Activated T-cell treated with anti-CD3 and anti-CD28 coated beads for 24 hours (primary cell): ENCODE measurements at places on chromosomes 1 and 21.

- no peak for DNase-seq
Measured at GRCh38 chr1:211381481-211382181, 55.0 kb downstream of the TRAF5 start.

GRCh38 chr1:33898881-33899280 is 35.0 kb downstream of the HMGB4 start:
- no peak for DNase-seq

- peak; percentile 68 for DNase-seq
Measured at GRCh38 chr1:37434292-37435225, 39.8 kb upstream of the ZC3H12A start.

- no peak for DNase-seq
Measured at GRCh38 chr1:190205713-190206112, 272.0 kb downstream of the BRINP3 start.

GRCh38 chr1:223771814-223772770 is 59.8 kb downstream of the CAPN2 start:
- no peak for DNase-seq

DNA sequence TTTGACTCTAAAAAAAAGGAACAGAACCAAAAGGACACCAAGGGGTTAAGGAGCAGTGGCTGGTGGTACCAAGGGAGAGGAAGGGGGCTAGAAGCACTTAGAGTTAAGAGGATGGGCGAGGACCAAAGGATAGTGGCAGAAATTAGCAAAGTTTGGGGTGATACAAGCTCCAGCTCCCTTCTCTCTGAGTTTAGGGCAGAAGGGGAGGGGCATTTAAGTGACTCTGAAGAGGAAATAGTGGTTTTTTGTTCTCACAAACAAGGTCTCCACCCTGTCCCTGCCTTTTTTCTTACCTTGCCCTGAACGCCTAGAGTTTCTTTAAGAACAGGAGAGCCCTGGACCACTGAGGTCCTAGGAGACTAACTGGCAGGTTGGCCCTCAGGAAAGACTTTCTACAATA is 3.3 kb downstream of the CDC42SE1 start:
- no peak for DNase-seq

- no peak for DNase-seq
Measured at GRCh38 chr1:104671684-104672353, 922.1 kb downstream of the AMY1C start.

DNA sequence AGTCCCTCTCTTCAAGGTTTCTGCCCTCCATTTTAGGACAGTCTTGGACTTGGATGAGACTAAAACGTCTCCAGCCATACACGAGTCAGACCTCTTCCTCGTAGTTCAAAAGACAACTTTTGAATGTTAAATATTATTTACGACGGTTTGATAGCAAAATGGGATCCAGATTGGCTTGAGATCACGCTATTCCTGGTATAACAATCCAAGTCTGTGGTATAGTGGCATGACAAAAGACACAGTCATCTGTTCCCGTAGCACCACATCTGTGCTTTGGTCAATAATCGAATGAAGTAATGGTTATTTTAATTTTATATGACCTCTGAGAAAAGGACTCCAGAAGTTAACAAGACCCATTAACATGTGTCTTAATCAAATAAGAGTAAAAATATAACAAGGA is 7.0 kb downstream of the PCP4 start:
- DNase-seq: no peak

DNA sequence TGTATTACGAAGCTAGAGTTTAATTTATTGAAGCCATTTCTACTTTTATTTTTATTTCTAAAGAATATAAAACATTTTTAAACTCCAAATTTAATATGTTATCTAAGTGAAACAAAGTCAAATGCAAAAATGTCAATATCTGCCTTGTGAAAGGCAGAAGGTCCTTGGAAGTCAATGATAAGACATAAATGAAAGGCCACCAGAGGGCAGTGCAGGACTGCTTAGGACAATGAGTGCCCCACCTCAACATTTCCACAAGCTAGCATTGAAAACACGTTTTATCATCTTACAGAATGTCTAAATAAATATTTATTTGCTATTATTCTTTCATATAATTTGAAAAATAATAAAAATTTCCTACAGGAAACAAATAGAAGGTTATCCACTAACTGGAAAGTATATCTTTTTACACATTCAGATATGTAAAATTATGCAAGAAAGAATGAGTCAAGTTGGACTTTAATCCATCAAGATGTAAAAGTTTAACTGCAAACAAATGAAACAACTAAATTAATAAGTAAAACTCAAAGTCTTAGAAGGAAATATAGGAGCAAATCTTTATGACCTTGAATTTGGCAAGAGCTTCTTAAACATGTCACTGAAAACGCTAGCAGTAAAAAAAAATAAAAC is 140.1 kb upstream of the FMN2 start:
- DNase-seq: peak; percentile 14
